ENCODE measurements at places on chromosomes 7 and 10.

DNA sequence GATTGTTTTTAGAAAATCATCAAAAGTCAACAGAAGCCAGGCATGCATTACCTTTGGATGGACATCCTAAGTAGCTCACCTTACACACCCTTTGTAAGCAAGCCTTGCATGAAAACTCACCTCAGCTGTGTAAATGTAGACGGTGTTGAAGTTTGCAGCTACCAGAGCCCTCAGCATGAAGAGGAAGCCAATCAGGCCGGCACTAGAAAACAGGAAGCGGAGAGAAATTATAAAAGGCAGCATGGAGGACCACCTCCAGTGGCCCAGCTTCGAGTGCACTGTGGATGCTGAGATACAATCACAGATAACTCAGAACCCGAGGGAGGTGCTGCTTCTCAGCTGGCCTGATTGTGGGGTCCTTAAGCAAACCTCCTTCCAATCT is 75.3 kb downstream of the SVOPL start:
- DNase-seq: no peak

GRCh38 chr7:92633211-92633906 is 43.2 kb upstream of the FAM133B start:
- peak; percentile 48 for DNase-seq

DNA sequence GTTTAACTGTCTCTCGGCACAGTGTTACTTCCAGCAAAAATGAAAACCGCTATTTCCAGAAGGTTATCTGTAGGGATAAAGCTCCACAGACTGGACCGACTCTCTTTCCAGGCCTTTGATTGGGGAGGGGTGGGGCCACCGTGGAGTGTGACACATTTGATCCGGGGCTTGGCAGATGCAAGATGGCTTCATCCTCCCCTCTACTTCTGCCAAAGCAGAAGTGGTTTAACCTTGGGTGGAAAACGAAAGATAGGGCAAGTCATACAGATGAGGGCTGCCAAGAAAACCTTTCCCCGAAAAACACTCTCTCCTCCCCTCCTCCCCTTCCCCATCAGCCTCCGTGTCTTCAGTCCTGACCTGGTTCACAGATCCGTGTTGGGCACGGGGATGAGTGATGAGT is 139.7 kb upstream of the SH2B2 start:
- no peak for DNase-seq

- DNase-seq: no peak
These were observed 1.2 kb upstream of the UNCX start for GRCh38 chr7:1231214-1232102.

DNA sequence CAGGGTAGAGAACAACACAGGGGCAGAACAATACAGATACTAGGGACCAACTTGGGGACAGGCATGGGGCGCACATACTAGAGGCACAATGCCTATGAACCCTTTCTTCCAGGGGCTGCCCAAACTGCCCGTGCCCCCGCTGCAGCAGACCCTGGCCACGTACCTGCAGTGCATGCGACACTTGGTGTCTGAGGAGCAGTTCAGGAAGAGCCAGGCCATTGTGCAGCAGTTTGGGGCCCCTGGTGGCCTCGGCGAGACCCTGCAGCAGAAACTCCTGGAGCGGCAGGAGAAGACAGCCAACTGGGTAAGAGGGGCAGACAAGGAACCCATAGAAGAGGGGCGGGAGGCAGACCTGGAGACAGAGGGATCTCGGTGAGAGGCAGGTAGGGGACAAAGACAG is 5.8 kb downstream of the CHAT start:
- DNase-seq: no peak

GRCh38 chr7:55308186-55308929 is 56.8 kb upstream of the LANCL2 start:
- no peak for DNase-seq

- no peak for DNase-seq
These were observed 24.5 kb downstream of the MTPAP start for GRCh38 chr10:30324448-30325110.

DNA sequence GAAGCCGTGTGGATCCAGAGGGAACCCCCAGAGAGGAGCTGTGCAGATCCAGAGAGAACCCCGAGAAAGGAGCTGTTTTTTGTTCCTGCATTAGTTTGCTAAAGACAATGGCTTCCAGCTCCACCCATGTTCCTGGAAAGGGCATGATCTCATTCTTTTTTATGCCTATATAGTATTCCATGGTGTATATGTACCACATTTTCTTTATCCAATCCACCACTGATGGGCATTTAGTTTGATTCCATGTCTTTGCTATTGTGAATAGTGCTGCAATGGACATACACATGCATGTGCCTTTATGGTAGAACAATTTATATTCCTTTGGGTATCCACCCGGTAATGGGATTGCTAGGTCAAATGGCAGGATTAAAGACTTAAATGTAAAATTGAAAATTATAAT is 95.4 kb upstream of the RHEB start:
- DNase-seq: no peak

GRCh38 chr7:150481186-150481920 is 30.9 kb downstream of the GIMAP8 start:
- DNase-seq: peak; percentile 60

GRCh38 chr7:2474813-2475677 is 1.2 kb downstream of the GRIFIN start:
- no peak for DNase-seq

DNA sequence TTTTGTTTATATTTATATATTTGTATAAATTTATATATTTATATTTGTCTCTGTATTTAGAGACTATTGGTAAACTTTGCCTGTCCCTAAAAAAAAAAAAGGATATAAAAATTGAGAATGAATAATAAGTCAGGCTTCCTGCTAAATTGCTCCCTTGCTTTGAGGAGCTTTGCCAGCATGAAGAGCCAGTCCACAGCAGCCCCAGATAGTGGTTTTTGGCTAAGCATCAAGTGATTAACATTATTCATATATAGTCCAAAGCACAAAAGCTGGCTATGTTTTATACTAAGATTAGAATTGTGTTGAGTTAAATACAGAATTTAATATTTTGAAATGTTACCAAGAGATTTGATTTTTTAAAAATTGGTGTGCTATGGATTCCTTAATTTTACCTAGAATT is 264.9 kb upstream of the FERD3L start:
- DNase-seq: no peak

- no peak for DNase-seq
These were observed 23.4 kb upstream of the C10orf67 start for GRCh38 chr10:23367896-23368595.

DNA sequence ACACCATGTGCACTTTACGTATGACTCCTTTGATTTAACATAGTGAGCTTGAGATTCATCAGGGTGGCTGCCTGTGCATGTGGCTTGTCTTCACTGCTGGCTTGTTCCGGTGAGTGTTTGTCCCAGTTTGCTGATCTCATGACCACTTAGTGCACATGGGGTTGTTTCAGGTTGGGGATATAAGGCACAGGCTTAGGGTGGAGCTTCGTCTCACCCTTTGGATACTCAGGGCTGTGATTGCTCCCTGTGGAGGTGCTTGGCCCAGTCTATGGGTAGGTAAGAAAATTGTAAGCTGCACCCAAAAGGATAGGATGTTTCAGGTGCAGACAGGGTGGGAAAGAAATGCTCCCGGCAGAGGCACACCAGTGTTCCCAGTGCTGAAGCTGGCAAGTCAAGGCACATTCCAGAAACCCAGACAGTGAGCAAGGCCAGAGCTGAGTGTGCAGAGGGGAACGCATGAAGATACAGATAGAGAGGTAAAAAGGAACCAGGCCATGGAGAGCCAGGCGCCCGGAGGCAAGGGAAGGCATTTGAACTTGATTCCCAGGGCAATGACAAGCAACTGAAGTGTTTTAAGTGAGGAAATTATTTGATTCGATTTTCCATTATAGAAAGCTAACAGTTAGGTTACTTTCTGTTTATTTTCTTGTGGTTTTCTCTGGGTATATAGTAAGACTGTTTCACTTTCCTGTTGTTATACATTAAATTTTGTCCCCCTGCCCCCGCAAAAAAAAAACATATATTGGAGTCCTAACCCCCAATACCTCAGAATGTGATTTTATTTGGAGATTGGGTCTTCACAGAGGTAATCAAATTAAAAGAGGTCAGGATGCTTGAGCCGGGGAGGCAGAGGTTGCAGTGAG is 289.8 kb upstream of the KLF6 start:
- no peak for DNase-seq

DNA sequence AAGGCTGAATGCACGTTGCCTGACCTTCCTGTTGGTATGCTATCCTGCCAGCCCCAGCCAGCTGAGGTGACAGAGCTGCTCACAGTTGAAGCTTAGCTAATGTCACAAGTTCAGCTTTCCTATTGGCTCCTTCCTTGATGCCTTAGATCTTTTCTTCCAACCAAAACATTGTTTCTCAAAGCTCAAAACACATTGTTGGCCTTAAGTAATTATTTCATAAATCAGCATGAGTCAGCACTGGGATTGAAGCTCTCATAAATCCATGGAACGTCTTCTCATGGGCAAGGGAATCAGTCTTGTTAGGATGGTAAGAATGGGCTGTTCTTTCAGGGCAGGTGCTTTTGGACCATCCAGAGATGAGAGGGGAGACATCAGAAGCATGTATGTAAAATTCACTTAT is 128.1 kb upstream of the SAMD8 start:
- no peak for DNase-seq

DNA sequence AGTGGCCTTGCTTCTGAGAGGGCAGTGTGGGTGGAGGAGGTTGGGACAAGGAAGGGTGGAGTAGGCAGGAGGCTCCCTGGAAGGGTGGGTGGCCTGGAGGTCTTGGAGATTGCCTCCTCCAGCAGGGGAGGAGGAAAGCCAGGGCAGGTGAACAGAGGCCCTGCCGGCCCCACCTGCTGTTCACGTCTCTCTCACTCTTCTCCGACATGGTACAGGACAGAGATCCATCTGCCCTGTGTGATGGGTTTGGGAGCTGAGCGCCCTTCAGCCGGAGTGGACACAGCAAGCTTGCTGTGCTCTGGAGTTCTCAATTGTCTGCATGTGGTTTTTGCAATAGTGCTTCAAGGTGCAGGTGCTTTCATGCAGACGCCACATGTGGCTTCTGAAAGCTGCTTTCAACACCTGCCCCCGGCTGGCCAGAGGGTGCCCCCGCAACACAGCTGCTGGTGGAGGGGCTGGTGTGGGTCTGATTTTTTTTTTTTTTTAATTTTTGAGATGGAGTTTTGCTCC is 82.8 kb upstream of the GNA12 start:
- no peak for DNase-seq

DNA sequence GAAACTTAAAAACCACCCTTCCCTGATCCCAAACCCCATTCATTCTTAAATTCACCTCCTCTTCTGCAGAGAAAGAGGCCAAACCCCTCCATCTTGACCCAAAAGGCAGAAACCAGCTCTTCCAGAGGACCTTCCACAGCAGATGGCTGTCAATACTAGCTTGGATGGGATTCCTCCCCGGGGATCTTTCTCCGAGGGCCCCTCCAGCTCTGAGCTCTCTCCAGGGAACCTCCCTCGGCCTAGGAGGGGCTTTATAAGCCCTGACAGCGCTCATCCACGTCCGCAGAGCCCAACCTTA is 5.4 kb downstream of the TNRC18 start:
- DNase-seq: no peak

DNA sequence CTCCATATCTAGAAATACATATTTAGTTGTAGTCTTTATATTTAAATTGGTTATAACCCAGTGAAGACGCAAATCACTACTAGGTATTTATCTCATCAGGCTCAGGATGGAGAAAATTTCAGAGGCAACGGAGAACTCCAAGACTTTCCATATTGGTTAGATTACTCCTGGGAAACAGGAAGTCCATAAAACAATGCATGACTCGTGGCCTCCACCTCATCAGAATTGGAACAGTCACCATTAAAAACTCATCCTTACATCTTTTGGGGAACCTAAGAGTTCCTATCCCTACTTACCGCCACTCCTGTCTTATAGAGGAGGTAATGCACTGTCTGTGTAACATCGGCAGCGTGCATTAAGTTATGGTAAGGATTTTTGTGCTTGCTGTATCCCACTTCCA is 177.6 kb downstream of the PPP1R17 start:
- DNase-seq: no peak

GRCh38 chr10:29688230-29688661 is 53.5 kb upstream of the SVIL start:
- DNase-seq: no peak

DNA sequence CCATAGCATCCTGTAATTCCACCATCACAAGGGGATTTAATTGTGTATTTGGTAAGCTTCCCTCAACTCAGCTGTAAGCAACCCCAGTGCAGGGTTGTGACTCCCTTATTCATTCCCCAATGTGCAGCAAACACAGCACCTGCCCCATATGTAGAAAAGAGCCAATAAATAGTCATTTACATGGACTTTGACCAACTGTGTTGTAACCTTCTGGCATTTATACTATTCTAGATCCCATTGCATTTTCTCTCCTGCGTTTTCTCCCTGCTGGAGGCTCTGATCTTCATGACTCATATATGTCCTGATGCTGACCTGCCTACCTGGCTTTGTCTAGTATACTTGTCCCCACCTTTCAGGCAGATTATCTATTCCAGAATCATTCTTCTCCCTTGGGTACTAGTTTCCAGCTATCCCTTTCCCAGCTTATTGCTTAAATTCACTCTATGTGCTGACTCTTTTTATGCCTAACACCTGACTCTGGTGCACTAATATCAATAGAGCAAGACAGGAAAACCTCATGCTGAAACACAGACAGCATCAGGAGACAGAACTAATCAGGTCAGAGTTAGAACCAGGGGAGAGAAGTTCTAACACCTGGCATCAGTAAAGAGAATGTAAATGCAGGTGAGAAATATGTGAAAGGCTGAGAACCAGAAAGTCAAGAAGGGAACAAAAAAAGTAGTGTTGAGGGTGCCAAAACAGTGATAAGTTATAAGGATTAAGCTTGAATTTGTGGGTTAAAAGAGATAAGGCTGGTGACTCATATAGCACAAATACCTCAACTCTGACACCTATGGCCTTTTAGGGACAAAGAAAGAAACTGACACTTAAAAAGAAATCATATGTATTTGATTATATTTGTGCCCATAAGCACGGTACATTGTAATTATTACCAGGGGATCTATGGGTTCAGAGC is 402.7 kb downstream of the IPMK start:
- DNase-seq: no peak

- no peak for DNase-seq
These were observed 94.6 kb downstream of the ADARB2 start for GRCh38 chr10:1642600-1643160.

DNA sequence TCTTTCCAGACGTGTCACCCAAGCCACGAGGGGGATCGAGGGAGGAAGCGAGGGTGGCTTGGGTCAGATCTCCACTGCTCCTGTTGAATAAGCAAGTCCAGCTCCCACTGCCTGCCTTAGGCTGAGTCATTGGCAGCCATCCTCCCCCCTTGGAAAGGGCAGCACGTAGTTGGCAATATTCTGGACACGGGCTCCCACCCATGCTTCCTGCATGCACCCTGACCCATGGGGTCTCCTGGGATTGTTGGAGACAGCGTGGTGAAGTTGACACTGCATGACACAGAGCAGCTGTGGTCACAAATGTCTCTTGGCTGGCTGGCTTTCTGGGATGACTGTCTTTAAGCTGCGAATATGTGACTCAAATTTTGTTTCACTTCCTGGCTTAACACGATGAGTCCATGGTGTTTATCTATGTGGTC is 11.2 kb downstream of the BTBD16 start:
- no peak for DNase-seq

GRCh38 chr7:32092346-32092745 is 22.1 kb upstream of the PDE1C start:
- no peak for DNase-seq

All from activated T-helper 1 cell treated with anti-CD3 and anti-CD28 coated beads, Interleukin-12 subunit alpha, Interleukin-12 subunit beta, Interleukin-2, Interleukin-4 antibody, amounts not matched to agents 30 ng/mL and 10 ng/mL and 1 ng/mL, durations not matched to agents 14 hours and 24 hours and 36 hours (primary cell).